ENCODE measurements at places on chromosomes 6 and 20. TPM values are rescaled to one million over a fixed set of nuclear protein-coding genes. Genes with fewer than 3 reads are reported as not detected.

The RBBP9 gene
- total RNA-seq, result 4.6 TPM

The BPI gene
- not detected for total RNA-seq

The GSTA2 gene
- total RNA-seq, result not detected

The GFOD1 gene
- 74.5 TPM for total RNA-seq

The TCF19 gene
- total RNA-seq, result 7.2 TPM

The XPO5 gene
- total RNA-seq, result 48.7 TPM

The SLC17A3 gene
- total RNA-seq, result 1.5 TPM

The MDFI gene
- not detected for total RNA-seq

The PTPRA gene
- 172 TPM for total RNA-seq

The ERMARD gene
- total RNA-seq, result 42.2 TPM

DNA sequence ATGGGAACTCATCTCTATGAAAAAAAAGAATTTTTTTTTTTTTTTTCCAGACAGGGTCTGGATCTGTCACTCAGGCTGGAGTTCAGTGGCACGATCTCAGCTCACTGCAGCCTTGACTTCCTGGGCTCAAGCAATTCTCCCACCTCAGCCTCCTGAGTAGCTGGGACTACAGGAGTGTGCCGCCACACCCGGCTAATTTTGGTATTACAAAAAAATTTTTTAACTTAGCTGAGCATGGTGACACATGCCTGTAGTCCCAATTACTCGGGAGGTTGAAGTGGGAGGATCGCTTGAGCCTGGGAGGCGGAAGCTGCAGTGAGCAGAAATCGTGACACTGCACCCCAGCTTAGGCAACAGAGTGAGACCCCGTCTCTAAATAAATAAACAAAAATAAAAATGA lies 7.5 kb downstream of the DEF6 start:
- DNase-seq, result peak; percentile 73
- H3K36me3 ChIP-seq, result peaks cover 24% of the 10 kb centered on the region
- H3K27me3 ChIP-seq, result no peaks in the 10 kb centered on the region
- H3K4me1 ChIP-seq, result peaks cover 75% of the 10 kb centered on the region
- no peak overlapping the region for H3K4me3 ChIP-seq
- H3K27ac ChIP-seq, result peak overlapping the region; percentile 97

- H3K4me3 ChIP-seq, result no peak overlapping the region
- H3K4me1 ChIP-seq, result peaks cover 2% of the 10 kb centered on the region
- H3K27ac ChIP-seq, result no peak overlapping the region
- DNase-seq, result no peak
- H3K36me3 ChIP-seq, result no peaks in the 10 kb centered on the region
Measured at GRCh38 chr6:124968401-124968800, 6.2 kb downstream of the RNF217 start.

DNA sequence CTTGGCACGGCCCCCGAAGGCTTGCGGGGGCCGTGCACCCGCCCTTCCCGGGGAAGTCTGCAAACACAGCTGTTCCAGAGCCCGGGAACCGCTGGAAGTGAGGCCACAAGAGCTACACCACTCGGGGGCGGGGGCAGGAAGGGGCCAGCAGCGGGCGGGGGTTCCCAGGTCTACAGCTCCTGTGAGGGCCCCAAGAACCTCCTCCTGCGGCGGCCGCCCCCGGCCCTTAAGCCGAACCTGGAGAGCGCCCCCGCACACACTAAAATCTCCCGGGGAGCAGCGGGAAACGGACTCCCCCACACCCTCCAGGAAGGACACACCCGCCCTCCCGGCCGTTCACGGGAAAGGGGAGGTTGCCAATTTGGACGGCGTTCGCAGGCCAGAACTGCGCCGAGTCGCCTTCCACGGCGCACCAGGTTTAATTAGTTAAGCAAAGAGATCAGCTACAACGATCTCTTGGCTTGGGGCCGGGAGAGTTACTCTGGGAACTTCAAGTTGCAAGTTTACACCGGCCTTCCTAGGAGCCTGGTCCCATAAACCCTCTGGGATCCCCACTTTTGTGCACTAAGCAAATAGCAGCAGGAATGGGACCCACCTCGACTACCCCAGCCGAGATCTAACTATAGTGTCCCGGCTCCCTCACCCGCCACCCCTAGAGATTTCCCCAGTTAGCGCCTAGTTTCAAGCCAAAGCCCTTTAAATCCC lies 1.7 kb downstream of the JAG1 start:
- H3K4me3 ChIP-seq, result peak overlapping the region; percentile 44
- H3K4me1 ChIP-seq, result peaks cover 33% of the 10 kb centered on the region
- H3K36me3 ChIP-seq, result no peaks in the 10 kb centered on the region
- DNase-seq, result no peak

- no peaks in the 10 kb centered on the region for H3K36me3 ChIP-seq
- DNase-seq, result no peak
- H3K27ac ChIP-seq, result no peak overlapping the region
- no peak overlapping the region for H3K4me3 ChIP-seq
- H3K27me3 ChIP-seq, result no peaks in the 10 kb centered on the region
- H3K4me1 ChIP-seq, result no peaks in the 10 kb centered on the region
Measured at GRCh38 chr20:6079016-6079415, 25.2 kb upstream of the LRRN4 start.

- peak overlapping the region; percentile 59 for H3K27ac ChIP-seq
- H3K4me3 ChIP-seq, result peak overlapping the region; percentile 92
- no peak for DNase-seq
- H3K36me3 ChIP-seq, result peaks cover 45% of the 10 kb centered on the region
Measured at GRCh38 chr6:37172912-37173492, 3.0 kb downstream of the PIM1 start.

GRCh38 chr6:17768881-17769280 lies 62.2 kb upstream of the NUP153 start:
- no peak overlapping the region for H3K4me3 ChIP-seq
- no peak overlapping the region for H3K27ac ChIP-seq
- no peaks in the 10 kb centered on the region for H3K4me1 ChIP-seq
- H3K36me3 ChIP-seq, result no peaks in the 10 kb centered on the region
- H3K27me3 ChIP-seq, result no peaks in the 10 kb centered on the region

- H3K4me3 ChIP-seq, result no peak overlapping the region
- DNase-seq, result no peak
- no peak overlapping the region for H3K27ac ChIP-seq
- H3K36me3 ChIP-seq, result no peaks in the 10 kb centered on the region
- H3K4me1 ChIP-seq, result no peaks in the 10 kb centered on the region
Measured at GRCh38 chr6:72704979-72705378, 83.1 kb downstream of the KCNQ5 start.

GRCh38 chr6:29641430-29642148 lies 8.6 kb upstream of the GABBR1 start:
- H3K36me3 ChIP-seq, result no peaks in the 10 kb centered on the region
- H3K4me1 ChIP-seq, result no peaks in the 10 kb centered on the region
- H3K4me3 ChIP-seq, result no peak overlapping the region
- peak; percentile 43 for DNase-seq
- H3K27me3 ChIP-seq, result no peaks in the 10 kb centered on the region
